Stimulated activated CD4-positive, alpha-beta T cell treated with anti-CD3 and anti-CD28 coated beads, Interleukin-15, amount 100 ng/mL, for 1 hour (primary cell): ENCODE measurements at places on chromosomes 16 and 17.

DNA sequence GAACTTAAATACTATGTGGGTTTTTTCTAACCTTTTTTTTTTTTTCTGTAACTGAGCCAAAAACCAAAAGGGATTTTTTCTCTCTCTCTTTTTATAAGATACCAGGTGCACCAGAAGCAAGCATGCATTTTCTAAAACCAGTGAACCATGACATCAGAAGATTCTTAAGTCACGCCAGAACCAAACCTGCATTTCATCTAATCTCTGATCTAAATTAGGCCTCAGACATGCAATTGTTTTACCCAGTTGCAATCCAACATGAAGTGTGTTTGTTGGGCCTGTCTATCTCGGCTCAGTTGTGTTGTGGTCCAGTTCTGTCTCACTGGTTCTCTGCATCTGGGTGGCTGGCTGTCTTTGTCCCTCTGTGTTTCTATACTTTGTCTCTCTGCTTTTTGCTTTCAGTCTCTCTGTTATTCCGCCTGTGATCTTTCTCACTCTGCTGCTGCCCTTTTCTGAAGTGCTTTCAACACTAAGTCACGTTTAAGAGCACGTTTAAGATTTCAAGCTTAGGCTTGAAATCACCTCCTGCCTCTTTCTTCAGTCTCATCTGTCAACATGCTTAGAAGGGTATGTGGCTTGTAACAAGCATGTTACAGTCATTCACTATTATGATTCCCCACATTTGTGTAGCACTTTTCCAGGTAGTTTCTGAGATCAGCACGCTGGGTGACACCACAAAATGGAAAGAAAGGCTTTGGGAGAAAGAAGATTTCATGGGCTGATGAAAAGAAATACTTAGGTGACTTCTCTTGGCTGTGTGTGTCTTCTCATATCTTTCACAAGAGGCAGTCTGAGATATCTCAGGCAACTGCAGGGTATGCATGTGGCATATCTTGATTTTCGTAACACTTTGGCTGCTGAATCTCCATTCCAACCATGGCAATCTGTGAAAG, 488.9 kb downstream of the SHISA9 start:
- no peak for DNase-seq

DNA sequence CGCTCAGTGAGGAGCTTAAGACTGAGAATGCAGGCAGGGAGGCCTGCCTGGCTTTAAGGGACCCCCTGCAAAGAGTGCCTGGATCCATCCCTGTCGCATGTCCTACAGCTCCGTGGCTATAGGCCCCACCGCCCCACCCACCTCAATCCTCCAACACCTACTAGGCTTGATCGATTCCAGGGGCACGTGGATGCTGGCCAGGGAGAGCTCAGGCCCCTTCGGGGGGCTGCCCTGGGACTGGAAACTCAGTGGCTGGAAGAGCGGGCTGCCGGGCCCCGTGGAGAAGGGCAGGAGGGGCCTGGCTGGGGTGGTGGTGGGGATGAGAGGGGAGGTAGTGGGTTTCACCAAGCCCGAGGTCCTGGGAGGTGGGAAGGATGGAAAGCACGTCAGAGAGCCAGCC, 22.2 kb downstream of the GGA3 start:
- DNase-seq, result no peak

DNA sequence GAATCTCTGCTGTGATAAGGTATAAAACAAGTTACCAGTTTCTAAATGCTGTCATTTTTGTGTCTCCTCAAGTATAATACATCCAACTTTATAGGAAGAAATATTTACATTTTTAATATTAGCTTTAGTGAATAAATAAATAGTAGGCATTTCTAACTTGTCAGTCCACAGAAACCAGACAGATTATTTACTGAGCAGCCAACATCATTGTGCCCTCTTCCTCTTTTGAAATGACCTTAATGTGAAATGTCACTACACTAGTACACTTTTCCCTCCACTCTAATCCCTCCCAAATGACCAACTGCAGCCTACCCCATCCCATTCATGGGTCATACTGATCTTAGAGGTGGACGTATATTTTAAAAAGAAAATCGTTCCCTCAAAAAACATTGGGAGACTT, 9.2 kb downstream of the STXBP4 start:
- DNase-seq, result no peak

GRCh38 chr17:4407851-4408250, 25.9 kb upstream of the SPNS3 start:
- DNase-seq, result no peak

DNA sequence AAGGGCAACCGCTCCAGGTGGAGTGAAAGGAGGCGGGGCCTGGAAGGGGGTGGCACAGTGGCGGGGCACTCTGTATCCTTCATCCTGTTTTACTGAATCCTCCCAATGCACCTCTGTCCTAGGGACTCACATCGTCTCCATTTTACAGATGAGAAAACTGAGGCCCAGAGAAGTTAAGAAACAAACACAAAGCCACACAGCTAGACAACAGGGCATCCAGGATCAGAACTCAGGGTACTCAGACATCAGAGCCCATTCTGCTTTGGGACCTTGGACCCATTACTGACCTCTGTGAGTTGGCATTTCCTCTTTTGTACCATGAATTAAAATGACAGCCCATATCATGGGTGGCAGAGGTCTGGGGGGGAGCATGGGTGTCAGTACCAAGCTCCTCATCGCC, 129.2 kb downstream of the CPPED1 start:
- no peak for DNase-seq

DNA sequence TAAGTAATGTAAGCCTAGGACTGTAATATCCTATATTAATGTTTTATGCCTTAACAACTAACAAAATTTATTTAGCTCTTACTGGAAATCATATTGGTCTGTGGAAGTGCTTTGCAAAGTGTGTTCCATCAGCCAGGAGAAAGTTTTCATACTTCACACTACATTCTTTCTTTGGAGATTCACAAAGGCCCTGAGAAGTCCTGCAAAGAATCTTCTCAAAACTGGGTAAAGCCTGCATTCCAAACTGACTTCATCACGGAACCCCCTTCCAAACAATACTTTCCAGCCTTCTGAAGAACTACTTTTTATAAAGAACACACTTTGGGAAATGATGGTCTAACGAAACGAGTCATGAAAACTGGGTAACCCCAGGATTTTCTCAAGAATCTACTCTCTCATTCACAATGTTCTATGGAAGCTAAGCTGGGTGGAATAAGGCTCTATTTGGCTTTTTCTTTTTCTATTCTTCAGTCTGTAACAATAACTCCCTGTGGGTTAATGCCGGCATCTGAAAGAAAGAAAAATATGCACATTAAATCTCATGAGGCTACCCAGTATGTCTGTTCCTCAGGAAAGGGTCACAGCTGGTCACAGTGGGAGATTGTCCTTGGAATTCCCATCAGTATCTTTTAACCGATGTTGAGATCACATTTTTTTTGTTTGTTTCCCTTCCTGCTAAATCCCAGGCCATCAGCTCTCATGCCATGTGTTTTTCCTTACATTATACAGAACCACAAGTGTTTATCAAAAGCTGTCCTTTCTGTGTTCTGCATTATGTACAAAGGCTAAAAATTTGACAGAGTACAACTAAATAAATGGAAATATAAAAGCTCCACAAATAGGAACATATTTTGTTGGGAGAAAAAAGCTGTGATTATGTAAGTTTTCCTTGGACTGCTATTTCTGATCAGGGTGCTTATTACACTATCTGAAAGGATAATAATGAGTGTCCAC, 12.8 kb upstream of the AKAP1 start:
- no peak for DNase-seq

DNA sequence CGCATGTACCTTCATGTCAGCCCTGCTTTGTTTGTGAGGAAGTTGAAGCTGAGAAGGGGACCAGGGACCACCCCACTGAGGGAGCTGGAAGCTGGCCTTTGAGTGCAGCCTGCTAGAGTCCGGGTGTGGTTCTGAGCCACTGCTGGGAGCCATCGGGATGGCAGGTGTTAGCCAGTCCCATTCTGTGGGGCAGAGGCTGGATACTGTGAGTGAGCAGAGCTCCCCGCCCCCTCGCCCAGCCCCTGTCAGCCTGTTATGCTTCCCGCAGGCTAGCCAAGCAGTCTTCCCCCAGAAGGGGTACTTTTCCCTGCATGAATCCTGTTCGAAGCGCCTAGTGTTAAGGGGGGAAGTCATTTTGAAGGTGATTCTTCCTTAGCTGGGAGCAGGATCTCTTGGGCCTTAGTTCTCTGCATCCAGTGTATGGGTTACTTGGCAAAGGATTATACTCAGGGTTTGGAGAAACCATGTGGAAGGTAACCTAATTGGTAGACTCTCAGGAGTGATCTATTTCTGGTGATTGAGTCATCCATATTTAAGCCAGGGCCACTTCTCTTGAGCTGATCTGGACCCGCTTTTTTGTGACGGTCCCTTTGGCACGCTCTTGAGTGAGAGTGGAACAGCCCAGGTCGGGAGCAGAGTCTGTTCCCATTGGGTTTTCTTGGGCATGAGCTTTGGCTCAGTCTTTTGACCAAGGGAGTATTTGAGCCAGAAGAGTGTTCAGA, 23.8 kb downstream of the AKAP1 start:
- DNase-seq, result no peak

DNA sequence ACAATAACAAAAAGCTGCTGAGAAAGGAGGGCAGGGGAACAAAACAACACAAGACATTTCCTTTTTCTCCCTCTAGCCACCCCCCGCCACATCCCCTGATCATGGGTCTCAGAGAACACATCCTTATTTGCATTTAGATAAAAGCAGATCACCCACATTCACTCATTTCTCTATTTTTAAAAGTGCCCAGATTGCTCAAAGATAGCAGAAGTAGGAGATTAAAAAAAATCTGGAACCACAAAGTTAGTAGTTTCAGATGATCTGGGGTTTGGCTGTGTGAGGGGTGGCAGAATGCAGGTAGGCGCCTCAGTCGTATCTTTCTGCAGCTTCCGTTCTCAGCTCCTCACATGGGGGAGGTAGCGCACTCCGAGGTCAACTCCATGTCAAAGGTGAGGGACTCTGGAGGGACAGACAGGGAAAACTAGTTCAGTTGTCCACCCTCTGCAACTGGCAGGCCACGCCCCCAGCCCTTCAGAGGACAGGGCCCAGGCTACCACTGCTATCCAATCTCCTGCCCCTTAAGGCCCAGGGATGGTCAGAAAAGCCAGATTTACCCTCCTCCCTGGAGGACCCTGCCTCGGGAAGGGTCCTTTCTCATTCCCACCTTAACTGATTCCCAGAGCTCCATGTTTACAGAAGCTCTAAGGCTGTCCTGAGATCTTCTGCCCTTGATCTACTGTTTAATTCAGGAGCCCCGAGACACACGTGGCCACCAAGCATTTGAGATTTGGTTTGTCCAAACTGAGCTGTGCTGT, 27.3 kb downstream of the STAT5A start:
- DNase-seq, result no peak

DNA sequence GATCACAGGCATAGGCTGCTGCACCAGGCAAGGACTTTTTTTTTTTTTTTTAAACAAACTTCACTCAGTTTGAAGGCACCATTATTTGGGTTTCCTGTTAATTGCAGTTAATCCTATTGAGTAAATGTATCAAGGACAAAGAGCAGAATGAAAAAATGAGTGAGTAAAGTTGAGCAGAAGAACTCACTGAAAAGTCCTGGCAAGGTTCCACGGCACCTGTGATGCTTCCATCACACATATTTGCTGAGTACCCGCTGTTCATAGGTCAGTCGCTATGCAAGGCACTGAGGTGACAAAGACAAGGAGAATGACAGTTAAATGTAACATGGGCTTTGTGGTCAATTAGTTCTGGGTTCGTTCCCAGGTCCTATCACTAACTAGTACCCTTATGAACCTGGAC, 670.0 kb downstream of the MAF start:
- no peak for DNase-seq

DNA sequence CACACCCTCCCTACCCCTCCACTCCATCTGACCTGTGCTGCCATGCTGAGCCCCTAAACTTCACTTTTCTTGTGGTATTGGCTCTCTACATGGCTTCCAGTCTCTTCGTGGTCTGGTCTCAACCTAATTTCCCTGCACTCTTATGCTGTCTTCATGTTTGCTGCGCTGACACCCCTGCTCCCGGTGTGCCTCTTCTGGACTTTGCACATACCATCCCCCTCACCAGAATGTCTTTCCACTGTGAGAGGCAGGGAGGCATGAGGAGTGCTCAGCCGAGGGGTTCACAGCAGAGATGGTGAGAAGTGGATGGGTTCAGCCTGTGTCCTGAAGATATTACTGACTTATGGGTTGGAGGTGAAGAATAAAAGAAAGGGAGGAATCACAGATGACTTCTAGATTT, 2.5 kb downstream of the TNFSF12 start:
- DNase-seq, result no peak

GRCh38 chr16:86476956-86477534, 33.3 kb upstream of the FOXF1 start:
- no peak for DNase-seq
